ENCODE measurements at places on chromosomes 12 and 14.

GRCh38 chr12:128825835-128826234 is 2.1 kb upstream of the SLC15A4 start:
- peak; percentile 71 for DNase-seq

DNA sequence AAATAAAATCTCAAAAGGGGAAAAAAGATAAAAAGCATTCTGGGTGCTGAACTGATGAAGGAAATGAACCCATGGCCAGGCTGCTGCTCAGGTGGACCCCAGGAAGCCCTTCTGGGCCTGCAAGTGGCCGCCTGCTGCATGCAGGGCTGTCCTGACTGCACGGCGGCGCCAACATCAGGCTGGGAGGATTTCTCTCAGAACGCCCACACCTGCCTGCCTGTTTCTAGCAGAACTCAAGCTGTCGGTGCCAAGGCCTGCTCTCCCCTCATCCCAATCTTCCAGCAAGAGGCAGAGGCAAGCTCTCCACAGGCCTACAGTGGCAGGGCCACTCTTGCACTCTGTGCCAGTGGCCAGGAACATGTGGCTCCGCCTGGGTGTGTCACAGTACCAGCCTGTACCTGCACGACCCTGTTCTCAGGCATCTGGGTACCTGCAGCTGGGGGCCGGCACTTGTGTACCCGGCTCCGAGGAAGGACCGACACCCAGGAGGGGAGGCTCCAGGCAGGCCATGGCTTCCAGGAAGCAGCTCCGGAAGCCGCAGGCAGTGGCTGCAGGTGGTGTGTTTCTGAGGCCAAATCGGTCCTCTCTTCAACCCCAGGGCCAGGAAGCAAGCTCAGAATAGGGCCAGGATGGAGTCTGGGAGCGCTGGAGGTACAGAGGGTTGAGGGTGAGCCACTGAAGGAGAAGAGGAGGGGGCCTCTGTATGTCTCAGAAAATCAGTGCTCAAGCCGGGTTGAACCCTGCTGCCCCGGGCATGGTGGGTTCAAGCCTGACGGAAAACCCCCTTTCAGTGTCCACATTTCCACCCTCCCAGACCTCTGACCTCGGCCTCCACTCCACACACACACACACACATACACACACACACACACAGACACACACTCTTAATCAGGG is 2.5 kb upstream of the INF2 start:
- no peak for DNase-seq

DNA sequence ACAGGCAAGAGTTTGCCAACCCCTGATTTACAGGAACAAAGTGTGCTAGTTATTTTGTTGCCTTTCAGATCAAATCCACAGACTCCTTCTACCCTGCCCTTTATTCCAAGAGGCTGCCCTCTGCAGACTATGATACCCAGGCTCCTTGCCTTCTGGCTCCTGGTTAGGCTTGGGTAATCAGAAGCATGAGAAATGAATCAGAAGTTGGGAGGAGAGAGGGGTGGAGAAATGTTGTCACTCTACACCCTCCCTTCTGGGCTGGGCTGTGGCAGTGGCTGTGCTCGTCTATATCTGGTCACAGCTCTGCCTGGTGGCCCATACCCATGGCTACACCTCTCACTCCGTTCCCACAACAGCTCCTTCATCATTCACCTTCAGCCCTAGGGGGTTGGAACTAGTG is 204.6 kb upstream of the PLXNC1 start:
- DNase-seq = no peak

DNA sequence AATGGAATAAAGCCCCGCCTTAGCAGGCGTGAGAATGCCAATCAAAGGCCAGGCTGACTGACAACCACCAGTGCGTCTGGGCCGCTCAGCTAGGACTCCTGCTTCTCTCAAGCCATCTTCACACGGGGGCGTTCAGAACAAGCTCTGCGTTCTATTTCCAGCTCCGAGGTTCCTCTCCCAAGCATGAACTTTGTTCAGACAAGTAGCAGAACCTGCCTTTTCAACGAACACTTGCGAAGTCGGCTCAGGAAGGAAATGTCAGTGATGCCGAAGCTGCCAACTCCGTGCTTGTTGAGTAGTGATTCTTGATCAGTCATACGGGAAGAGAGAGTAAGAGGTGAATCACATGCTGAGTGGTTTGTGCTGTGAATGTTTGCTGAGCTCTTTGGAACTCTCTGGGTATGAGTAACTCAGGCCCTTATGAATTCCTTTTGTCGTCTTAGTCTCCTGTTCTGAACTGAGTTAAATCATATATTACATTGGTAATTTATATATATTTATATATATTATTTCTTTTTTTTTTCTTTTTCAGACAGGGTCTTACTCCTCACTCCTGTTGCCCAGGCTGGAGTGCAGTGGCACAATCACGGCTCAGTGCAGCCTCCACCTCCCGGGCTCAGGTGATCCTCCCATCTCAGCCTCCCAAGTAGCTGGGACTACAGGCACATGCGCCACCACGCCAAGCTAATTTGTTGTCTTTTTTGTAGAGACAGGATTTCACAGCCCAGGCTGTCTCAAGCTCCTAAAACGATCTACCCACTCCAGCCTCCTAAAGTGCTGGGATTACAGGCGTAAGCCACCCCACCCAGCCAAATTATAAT is 29.4 kb upstream of the BCL7A start:
- no peak for DNase-seq

DNA sequence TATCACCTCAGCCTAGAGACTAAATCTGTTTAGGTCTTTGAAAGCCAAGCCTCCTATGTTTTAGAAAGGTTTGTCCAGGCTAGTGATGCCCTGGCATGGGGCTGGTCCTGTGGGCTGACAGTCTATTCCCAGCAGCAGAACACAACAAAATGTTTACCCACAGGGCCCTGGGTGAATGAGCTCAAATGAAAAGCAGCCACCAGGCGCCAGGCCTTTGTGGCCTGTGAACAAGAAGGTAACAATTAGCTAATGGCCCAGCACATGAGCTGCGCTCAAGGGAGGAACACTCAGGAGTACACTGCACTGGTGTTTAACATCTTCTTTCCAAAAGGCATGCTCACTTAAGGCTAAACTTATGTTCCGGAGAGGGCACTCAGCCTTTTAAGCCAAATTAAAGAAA is 202.2 kb downstream of the MON2 start:
- no peak for DNase-seq

GRCh38 chr12:28177461-28177860 is 12.8 kb upstream of the CCDC91 start:
- no peak for DNase-seq

- no peak for DNase-seq
Measured at GRCh38 chr12:101650346-101651117, 46.9 kb upstream of the CHPT1 start.

GRCh38 chr12:49645146-49646039 is 22.0 kb downstream of the PRPF40B start:
- DNase-seq = no peak

DNA sequence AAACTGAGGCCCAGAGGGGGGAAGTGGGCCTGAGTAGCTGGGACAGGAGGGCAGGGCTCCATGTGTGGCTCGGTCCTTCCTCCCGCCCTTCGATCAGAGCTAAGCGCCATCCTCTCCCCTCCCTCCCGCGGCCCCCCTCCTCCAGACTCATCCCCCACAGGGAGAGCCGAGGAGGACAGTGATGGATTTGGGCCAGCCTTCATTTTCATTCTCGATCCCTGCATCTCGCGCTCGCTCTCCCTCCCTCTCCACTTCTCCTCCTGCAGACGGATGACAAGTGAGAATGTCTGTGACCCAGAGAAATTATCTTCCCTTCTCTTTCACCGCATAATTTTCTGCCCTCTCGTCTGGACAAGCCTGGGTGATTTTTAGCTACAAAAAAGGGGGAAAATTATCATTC is 183.3 kb downstream of the RBM19 start:
- DNase-seq = no peak

- no peak for DNase-seq
Measured at GRCh38 chr14:72736308-72736707, 157.6 kb downstream of the DPF3 start.

DNA sequence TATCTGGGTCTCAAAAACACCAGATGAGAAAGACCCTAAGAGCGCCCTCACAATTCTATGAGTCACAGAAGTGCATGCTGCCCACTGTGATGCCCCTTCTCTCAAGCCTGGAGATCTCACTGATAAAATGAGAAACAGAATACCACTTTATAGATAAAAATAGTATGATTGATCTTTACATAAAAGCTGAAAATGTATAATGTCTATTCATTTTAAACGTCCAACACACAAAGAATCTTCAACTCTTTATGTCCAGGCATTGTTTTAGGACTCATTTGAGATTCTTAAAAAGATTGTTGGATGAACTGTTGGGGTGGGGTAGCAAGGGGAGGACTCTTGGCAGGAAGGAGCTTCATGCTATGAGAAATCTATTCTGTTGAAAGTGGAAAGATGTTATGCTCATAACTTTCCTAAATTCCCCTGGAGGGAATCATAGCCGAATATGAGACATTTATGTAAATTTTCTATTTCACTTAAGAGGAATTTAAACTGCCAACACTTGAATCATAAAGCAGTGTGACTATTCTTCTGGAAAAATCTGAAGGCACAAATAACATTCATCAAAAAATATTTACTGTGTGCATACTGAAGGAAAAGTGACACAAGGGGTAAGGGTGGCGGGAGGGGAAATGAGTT is 174.6 kb downstream of the STXBP6 start:
- no peak for DNase-seq

DNA sequence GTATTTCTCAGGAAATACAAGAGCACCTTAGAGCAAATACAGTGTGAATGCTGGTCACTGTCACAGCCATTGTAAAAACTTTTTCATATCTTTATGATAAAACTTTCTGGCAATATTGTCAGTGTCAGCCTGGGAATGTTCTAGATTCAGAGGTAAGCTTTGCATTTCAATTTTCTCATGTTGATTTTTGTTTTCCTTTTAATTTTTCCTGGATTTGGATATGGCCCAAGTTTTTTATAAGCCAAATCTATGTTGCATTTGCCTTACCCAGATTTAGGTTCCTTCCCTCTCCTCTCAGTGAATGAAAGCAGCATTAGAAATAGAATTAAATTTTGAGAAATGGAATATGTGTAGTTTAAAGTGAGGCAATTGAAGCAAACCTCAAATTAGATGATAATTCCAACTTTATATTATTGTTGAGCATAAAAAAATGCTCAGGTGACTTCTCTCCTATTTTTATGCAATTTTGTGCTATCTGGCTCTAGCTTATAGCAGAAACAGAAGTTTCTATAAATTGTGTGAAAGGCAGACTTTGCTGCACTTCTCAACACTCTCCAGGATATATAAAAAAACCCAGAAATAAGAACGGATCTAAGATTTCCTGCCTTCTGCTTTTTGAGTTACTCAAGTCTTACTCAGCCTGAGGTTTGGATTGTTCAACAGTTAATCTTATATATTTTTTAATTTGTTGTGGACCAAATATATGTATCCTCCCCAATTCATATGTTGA is 368.2 kb upstream of the PRICKLE1 start:
- DNase-seq = no peak

- no peak for DNase-seq
Measured at GRCh38 chr14:105507247-105507646, 16.2 kb downstream of the TEDC1 start.

DNA sequence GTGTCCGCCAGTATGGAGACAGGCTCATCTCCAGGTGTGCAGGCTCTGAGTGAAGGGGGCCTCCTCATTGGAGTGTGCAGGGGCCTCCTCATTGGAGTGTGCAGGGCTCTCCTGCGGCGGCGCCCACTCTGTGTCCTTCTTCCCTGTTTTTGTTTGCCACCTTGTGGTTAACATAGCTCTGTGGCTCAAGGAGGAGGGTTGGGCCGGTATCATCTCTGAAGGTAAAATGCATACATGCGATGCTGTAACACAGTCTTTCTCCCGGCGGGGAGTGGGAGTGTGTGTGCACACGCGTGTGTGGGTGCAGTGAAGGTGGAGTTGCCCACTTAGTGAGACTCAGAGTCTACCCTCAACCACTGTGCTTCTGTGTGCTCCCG is 429.4 kb downstream of the ZFP36L1 start:
- no peak for DNase-seq

- no peak for DNase-seq
Measured at GRCh38 chr12:75081305-75081704, 128.3 kb downstream of the KCNC2 start.

GRCh38 chr14:75826599-75826998 is 155.2 kb downstream of the TGFB3 start:
- no peak for DNase-seq

DNA sequence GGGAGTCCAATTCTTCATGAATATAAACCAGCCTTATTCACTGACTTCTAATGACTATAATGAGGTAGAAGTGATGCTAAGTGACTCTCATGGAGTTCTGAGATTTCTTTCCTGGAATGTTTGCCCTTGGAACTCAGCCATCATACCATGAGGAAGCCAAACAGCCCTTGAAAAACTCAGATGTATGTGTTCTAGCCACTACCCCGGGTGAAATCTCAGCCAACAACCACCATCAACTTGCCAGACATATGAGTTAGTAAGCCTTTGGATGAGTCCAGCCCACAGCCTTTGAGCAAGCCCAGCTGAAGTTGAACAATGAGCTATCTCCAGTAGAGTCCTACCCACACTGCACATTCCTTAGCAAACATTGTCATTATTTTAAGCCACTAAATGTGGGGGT is 149.5 kb downstream of the SLC6A15 start:
- peak; percentile 21 for DNase-seq

DNA sequence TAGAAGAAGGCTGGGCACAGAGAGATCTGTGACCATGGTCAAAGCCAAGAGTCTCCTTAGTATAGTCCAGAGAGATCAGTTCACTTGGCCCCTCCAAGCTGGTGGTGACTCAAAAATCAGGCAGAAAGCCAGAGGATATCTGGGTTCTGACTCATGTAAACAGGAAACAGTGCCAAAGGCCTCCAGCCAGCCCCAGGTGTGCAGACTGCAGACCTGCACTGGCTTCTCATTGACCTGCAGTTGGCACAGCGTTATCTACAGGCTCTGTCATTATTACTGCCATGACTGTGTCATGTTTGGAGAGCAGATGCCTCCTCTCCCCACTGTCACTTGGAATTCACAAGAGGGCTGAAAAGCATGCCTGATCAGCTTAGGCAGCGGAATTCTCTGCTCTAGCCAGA is 295.7 kb upstream of the PRKD1 start:
- DNase-seq = peak; percentile 81

DNA sequence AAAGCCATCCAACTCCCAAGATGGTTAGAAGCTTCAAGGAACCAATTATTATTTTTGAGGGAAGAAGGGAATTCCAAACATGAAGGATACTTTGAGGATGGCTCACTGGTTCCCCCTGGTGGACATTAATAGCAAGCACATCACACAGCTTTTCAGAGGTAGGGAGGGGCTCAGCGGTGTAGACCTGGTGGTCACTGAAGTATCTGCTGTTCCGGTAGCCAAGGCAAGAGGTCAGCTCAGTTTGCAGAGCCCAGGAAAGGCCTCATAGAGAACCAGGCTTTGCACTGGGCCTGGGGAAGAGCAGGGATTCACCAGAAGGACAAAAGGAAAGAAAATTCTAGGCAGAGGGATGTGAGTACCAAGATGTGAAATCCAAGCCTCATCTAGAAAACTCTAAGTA is 118.7 kb downstream of the KSR2 start:
- DNase-seq = peak; percentile 62

DNA sequence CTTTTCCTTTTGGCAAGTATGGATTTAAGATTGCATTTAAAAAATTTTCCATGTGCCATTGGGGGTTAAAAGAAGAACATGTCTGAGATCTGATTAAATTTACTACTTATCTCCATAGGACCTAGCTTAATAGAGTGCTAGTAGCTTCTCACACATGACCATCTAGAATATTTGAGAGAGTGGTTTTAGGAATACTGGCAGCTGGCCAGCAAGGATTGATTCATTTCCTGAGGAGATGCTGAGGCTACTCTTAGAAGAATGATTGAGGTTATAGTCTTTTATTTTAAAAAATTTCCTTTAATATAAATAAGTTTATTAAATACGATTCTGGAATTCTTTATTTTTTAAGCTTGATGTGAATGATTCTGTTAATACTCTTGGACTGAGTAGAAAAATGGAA is 56.2 kb downstream of the MIPOL1 start:
- DNase-seq = peak; percentile 53

- DNase-seq = no peak
Measured at GRCh38 chr12:45981075-45981837, 9.1 kb downstream of the SCAF11 start.

All from NCI-H1105 treated with DMSO at 0.1 percent for 48 hours (cell line).